AG09319 (cell line): ENCODE measurements at places on chromosomes 4 and X.

- DNase-seq = no peak
Observed at GRCh38 chrX:50973199-50973598, 62.7 kb downstream of the BMP15 start.

DNA sequence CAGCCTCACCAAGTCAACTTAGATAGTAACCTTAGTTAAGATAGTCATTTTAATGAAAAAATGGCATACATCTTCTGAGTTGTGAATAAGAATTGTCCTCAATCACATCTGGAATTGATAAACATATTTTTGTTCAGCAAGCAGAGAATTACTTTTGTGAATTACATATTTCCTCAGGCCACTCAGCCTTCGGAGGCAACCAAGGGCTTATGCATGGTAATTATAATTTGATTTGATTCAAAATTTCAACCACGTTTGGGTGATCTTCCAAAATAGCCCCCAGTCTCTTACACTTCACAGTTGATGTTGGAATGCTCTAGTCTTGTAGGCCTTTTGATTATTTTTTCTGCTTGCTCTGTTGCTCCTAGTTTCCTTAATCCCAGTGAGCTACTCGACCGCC is 63.4 kb downstream of the GALNTL6 start:
- no peak for DNase-seq

DNA sequence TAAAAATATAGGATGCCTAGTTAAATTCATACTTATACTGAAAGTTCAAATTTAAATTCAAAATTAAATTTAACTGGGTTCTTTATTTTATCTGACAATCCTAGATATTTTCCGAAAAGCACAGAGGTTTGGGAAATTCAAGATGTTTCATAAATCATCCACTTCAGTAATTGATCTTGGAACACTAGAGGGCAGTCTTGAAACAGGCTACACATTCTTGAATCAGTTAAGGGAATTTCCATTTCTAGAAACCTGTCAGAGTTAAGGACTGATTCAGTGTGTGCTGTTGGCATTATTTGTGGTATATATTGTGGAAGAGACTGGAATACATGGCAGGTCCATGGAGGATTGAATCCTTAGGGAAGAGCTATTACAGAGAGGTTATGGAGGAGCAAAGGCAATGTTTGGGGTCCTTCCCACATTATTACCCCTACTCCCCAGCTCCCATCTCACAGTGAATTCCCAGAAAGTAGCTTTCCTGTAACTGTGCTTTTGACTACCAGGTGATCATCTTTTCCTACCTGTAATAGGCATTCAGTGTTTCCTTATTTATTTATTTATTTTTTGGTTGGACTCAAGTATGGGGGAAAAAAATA is 92.9 kb downstream of the EGF start:
- peak; percentile 45 for DNase-seq

DNA sequence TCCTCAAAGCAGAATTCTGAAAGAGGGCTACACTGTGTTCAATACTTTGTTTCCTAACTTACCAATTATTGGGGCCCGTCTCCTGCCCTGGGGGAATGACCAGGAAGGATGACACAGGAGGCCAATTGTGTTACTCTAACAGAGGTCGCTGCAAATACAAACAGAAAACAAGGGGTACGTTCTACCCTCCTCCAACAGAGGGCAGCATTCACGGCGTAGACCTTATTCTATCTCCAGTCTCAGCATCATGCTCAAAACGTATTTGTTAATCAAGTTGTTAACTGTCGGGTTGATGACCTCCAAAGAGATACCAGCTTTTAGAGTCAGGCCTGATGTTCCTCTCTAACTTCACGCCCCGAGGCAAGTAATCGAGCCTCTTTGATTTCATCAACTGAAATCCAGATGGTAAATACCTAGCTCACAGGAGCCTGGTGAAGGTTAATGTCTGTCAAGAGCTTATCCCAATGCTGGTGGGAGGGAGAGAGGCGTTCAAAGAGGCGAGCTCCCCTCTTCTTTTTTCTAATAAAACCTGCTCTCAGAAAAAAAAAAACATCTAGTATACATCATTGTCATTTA is 181.0 kb upstream of the KCNIP4 start:
- peak; percentile 5 for DNase-seq

DNA sequence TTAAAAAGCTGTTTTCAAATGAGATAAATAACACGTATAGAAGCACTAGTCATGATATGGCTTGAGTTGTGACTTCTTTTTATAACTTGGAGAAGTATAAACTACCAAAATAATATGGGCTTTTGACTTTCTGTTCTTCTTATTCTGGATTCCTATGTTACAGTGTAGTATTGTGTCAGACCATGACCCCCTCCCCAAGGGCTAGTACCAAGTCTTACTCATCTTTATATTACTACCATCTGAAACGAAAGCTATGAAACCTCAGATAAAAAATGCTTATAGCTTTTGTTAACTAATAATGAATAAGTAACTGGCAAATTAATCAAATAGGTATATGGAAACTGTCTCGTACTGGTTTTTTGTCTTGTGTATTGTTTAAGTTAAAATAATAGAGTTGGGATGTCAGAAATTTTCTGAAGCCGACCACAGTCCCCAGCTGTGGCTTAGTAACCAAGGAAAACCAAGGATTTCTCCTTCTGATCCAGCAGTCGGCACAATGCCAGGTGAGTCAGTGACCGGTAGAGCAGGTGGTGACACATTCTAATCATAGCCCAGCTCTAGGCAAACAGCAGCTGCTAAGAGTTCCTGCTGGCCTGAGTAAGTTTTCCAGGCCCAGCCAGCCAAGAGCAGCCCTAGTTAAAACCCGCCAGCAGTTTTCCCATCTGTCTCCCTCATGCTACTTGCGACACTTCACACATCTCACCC is 163.3 kb upstream of the PRDX4 start:
- DNase-seq = no peak

- DNase-seq = no peak
Observed at GRCh38 chr4:62439051-62439450, 1238.9 kb downstream of the ADGRL3 start.
